ENCODE measurements at places on chromosomes 6 and 20.

DNA sequence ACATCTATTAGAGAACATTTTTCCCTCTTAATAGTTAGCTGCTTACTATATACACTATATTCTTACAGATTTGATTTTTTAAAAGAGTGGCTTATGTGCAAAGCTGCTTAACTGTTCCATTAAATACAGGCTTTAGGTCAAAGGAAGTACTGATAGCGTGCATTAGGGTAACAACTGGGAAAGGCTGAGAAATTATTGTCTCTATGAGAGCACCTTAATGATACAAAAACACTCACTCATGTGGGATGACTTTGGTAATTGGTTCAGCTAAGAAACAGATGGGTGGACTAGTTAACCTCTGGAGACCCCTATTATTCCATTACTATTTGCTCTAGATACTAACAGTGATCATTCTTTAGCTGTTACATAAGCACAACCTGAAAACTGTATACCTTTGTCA is 4.0 kb downstream of the DCDC2 start:
- DNase-seq, result no peak

GRCh38 chr6:51153109-51153508 is 334.4 kb downstream of the TFAP2B start:
- DNase-seq, result no peak

GRCh38 chr6:16973051-16973450 is 128.8 kb upstream of the STMND1 start:
- DNase-seq, result no peak

GRCh38 chr6:11341867-11342266 is 109.4 kb upstream of the NEDD9 start:
- no peak for DNase-seq

- no peak for DNase-seq
These were observed 381.5 kb downstream of the TFAP2A start for GRCh38 chr6:10033223-10033829.

GRCh38 chr6:45458672-45459071 is 80.9 kb upstream of the SUPT3H start:
- no peak for DNase-seq

GRCh38 chr20:61320691-61321425 is 68.8 kb downstream of the CDH4 start:
- DNase-seq, result no peak

DNA sequence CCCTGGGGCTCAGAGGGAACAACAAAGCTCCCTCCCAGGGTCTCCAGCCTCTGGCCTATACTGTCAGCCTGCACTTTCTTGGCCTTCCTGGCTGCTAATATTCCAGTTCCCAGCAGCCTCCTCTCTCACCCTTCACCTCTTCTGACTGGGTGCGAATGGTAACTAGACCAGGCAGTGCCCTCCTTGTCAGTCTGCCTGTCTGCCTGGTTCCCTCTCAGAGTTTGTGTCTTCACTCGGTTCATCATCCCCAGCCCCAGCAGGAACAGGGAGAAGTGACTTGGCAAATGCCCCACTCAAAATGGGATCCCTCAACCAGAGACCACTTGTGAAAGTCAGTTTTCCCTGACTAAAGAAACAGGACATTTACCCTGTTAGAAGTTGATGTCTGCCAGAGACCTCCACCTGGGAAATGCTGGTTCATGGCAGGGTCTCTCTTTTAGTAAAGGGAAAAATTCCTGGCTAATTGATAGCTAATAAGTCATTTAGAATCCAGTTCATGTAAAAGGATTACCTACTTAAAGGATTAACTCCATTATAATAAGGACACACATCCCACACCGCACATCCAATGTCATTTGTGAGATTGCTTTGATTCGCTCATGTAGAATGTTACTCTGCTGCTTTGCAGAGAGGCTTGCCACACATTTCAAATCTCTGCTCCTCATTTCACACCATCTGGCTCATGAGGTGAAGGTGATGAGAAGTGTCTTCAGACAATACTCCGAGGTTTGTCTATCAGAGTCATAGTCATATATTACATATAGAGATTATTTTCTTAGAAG is 18.6 kb upstream of the MICB start:
- DNase-seq, result no peak

GRCh38 chr6:163367497-163368183 is 46.9 kb upstream of the QKI start:
- no peak for DNase-seq
